ENCODE measurements at places on chromosomes 12 and 14. TPM values are rescaled to one million over a fixed set of nuclear protein-coding genes. Genes with fewer than 3 reads are reported as not detected.

- H3K36me3 ChIP-seq = no peaks in the 10 kb centered on the region
- no peaks in the 10 kb centered on the region for H3K4me1 ChIP-seq
- H3K27ac ChIP-seq = no peak overlapping the region
- no peak overlapping the region for H3K4me3 ChIP-seq
- no peak for DNase-seq
Measured at GRCh38 chr12:77239617-77240016, 174.2 kb upstream of the E2F7 start.

DNA sequence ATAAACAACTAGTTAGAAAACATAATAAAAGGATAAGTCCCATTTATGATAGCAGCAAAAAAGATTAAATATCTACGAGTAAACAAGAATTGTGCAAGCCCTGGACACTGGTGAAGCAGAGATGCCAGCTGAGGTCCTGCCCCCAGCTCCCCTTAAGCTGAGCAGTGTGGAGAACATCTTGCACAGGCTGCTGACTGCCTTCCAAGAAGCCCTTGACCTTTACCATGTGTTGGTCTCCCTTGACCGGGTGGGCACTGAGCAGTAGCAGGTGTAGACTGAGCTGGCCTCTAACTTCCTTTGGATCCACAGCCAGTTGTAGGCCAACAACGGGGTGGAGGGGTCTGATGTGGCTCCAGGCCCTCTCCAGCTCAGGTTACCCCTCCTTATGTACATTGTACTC is 47.7 kb upstream of the PAPLN start:
- H3K36me3 ChIP-seq = peaks cover 32% of the 10 kb centered on the region
- no peak overlapping the region for H3K27ac ChIP-seq
- no peaks in the 10 kb centered on the region for H3K27me3 ChIP-seq
- no peaks in the 10 kb centered on the region for H3K4me1 ChIP-seq

GRCh38 chr12:123741937-123742572 is 20.0 kb upstream of the DNAH10 start:
- H3K36me3 ChIP-seq = peaks cover 49% of the 10 kb centered on the region
- no peak overlapping the region for H3K27ac ChIP-seq
- no peaks in the 10 kb centered on the region for H3K27me3 ChIP-seq
- H3K4me1 ChIP-seq = no peaks in the 10 kb centered on the region
- no peak overlapping the region for H3K4me3 ChIP-seq

DNA sequence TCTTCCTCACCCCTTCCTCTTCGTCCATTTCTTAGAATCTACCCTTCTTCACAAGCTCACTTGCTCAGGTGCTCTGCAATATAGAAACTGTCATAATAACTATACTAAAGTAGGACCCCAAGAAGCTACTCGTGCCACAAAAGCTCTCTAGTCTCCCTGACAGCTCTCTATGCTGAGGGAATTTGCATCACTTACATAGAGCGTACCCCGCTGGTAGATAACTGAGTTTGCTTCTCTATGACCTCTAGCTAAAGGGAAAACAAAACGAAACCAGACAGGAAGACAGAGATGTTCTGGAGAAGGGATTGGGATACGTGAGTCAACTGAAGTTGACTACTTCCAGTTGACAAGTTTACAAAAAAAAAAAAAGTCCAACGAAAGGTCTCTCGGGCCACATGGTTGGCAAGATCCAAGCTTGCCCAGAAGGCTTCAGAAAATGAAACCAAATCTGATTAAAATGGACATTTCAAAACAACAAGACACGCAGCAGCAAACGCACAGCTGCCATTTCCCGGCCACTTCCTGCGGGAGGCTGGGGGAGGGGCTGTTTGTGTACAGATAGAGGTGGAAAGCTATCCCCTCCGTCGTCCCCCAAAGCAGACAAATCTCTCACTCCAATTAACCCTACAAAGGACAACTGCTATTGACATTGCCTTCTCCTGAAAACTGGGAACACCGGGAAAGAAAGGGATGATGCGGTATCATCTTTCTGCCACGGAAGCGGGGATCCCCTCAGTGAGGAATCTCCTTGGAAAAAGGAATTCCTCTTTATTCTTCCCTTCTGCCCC is 1.3 kb downstream of the BAZ2A start:
- H3K4me1 ChIP-seq = peaks cover 32% of the 10 kb centered on the region
- peak; percentile 72 for DNase-seq
- peak overlapping the region; percentile 89 for H3K27ac ChIP-seq
- H3K36me3 ChIP-seq = peaks cover 16% of the 10 kb centered on the region

GRCh38 chr14:51511265-51511664 is 140.4 kb upstream of the FRMD6 start:
- peaks cover 28% of the 10 kb centered on the region for H3K4me1 ChIP-seq
- peak overlapping the region; percentile 60 for H3K27ac ChIP-seq
- H3K4me3 ChIP-seq = no peak overlapping the region
- no peak for DNase-seq
- no peaks in the 10 kb centered on the region for H3K36me3 ChIP-seq

DNA sequence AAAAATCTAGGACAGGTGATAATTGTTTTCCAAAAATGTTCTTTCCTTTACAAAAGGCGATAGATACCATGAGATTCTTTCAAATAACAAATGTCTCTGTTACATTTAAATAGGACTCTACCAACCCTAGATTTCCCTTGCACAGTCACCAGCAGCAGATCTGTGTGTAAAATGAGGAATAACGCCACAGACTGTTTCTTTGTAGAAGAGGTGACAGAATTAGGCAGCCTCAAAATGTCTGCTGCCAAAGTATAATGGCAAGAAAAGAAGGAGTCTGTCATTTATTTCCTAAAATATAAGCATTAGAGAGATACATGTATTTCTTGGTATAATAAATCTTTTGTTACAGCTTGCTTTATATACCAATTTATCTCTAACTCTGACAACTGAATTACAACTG is 8.5 kb upstream of the SRGAP1 start:
- no peaks in the 10 kb centered on the region for H3K36me3 ChIP-seq
- no peak for DNase-seq
- H3K27ac ChIP-seq = no peak overlapping the region
- peaks cover under 1% of the 10 kb centered on the region for H3K4me1 ChIP-seq
- no peak overlapping the region for H3K4me3 ChIP-seq

DNA sequence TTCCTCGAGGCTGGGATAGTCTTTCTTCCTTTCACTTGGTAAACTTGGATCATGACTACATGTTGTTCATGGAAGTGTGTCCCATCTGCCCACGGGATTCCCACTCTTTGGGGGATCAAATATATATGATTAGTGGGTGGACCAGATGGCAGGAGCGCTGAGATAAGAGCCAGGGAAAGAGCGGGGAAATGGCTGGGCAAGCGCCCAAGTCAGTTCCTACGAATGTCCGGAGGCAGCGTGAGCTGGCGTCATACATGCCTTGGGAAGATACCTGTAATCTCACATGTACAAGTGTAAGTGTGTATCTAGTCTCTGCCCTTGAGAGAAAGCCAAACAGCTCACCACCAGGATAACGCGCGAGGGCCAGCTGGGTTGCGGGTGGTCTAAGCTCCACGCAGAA is 62.3 kb downstream of the FZD10 start:
- H3K4me1 ChIP-seq = no peaks in the 10 kb centered on the region
- DNase-seq = peak; percentile 33
- no peaks in the 10 kb centered on the region for H3K36me3 ChIP-seq
- no peak overlapping the region for H3K4me3 ChIP-seq
- H3K27me3 ChIP-seq = no peaks in the 10 kb centered on the region
- H3K27ac ChIP-seq = no peak overlapping the region

DNA sequence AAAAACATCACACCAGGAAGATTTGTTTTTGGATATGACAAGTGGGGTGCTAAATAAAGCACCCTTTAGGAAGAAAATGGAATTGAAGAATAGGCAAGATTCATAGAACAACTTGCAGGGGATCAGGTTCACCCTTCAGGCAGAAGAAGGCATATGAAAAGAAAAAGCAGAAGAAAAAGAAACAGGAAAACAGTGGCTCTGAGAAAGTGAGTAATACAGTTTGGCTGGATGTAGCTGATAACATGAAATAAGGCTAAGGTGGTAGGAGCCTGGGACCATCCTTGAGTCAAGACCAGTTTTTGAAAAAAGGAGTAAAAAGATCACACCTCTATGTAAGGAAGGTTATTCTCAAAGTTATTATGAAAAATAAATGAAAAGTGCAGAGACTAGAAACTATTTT is 42.4 kb downstream of the TRIP11 start:
- H3K4me1 ChIP-seq = peaks cover 9% of the 10 kb centered on the region
- no peaks in the 10 kb centered on the region for H3K27me3 ChIP-seq
- peaks cover 50% of the 10 kb centered on the region for H3K36me3 ChIP-seq
- H3K27ac ChIP-seq = peak overlapping the region; percentile 75
- no peak for DNase-seq
- H3K4me3 ChIP-seq = no peak overlapping the region

GRCh38 chr14:20522332-20522731 is 17.0 kb downstream of the RNASE10 start:
- no peaks in the 10 kb centered on the region for H3K27me3 ChIP-seq
- no peaks in the 10 kb centered on the region for H3K36me3 ChIP-seq
- no peaks in the 10 kb centered on the region for H3K4me1 ChIP-seq
- no peak overlapping the region for H3K27ac ChIP-seq
- H3K4me3 ChIP-seq = no peak overlapping the region

DNA sequence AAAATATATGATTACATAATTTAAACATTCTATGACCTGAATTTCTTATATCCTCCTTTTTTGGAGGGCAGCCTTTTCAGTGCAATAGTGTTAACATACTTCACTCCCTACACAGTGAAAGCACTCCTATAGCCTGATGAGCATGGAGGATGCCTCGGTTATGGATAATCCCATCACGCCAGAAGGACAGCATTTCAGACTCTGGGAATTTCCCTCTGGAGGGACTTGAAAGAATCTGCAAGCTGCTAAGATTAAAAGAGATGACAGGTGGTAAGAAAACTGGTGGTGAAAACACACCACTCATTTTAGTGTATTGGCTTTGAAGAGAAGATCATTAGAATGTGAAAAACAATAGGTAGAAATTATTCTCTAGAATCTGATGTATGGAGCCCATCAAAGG is 99.3 kb upstream of the LMNTD1 start:
- DNase-seq = no peak
- H3K36me3 ChIP-seq = no peaks in the 10 kb centered on the region
- H3K4me1 ChIP-seq = peaks cover 5% of the 10 kb centered on the region
- H3K4me3 ChIP-seq = no peak overlapping the region

DNA sequence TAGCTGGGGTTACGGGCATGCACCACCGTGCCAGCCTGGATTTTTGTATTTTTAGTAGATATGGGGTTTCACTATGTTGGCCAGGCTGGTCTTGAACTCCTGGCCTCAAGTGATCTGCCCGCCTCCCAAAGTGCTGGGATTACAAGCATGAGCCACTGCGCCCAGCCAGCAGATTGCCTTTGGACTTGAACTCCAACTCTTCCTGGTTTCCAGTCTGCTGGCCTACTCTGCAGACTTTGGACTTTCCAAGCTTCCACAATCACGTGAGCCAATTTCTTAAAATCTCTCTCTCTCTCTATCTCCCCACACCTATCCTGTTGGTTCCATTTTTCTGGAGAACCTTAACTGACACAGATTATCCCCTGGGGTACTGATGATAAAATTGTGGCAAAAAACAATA is 55.0 kb downstream of the EMP1 start:
- H3K27me3 ChIP-seq = no peaks in the 10 kb centered on the region
- no peak for DNase-seq
- no peak overlapping the region for H3K4me3 ChIP-seq

- no peaks in the 10 kb centered on the region for H3K4me1 ChIP-seq
- no peaks in the 10 kb centered on the region for H3K36me3 ChIP-seq
- no peak for DNase-seq
- H3K4me3 ChIP-seq = no peak overlapping the region
Measured at GRCh38 chr14:101499513-101499912, 61.8 kb upstream of the DIO3 start.

- H3K4me3 ChIP-seq = no peak overlapping the region
- no peak for DNase-seq
- no peaks in the 10 kb centered on the region for H3K27me3 ChIP-seq
Measured at GRCh38 chr14:99699085-99699760, 15.1 kb downstream of the CYP46A1 start.

GRCh38 chr12:31117203-31118011 is 43.7 kb downstream of the DDX11 start:
- H3K27ac ChIP-seq = no peak overlapping the region
- H3K4me3 ChIP-seq = peak overlapping the region; percentile 45
- no peaks in the 10 kb centered on the region for H3K4me1 ChIP-seq
- H3K36me3 ChIP-seq = no peaks in the 10 kb centered on the region

DNA sequence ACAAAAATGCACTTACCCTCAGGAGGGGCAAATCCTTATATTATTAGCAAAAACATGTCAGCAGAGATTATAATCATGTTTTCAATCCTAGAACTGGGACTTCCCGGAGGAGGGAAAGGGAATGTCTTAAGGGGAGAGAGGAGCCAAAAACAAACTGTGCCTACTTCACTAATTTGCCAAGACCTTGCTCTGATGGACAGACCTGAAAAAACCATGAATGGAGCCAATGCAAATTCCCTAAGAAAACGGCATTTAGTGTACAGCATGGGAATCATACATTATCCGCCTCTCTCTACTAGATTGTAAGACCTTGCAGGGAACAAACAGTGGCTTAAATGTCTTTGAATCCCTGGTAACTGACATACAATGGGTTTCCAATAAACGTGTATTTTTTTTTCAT is 70.4 kb downstream of the NTN4 start:
- peaks cover 2% of the 10 kb centered on the region for H3K4me1 ChIP-seq
- H3K4me3 ChIP-seq = no peak overlapping the region
- H3K27ac ChIP-seq = no peak overlapping the region

DNA sequence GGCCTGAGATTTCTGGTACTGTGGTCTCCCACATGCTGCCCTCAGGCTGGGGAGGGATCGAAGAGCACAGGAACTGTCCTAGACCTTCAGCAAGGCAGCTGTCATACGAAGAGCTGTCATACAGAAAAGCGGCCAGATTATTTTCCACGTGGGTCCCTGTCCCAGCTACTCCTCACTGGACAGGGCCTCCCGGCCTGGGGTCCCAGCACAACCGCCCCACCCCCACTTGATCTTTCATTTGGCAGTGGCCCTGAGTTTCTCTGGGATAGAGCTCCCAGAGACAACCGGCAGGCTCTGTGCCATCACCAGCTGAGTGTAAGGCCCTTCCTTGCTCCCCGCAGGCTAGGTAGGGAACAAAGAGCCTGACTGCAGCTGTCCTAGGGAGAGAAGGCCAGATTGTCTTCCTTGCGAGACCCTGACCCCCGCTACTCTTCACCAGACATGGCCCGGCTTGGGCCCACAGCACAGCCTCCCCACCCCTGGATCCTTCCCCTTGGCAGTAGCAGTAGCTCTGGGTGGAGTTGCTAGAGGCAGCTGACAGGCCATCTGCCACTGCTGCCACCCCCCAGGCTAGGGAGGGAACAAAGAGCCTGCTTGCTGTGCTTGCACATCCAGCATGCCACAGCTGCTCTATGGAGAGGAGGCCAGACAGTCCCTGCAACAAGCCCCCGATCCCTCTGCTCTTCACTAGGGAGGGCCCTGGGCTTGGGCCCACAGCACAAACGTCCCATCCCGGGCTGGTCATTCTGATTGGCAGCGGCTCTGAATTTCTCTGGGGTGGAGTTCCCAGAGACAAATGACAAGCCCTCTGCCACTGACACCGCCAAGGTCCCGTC is 3.1 kb upstream of the OR4N2 start:
- H3K27me3 ChIP-seq = no peaks in the 10 kb centered on the region
- H3K27ac ChIP-seq = no peak overlapping the region
- no peak overlapping the region for H3K4me3 ChIP-seq
- no peaks in the 10 kb centered on the region for H3K4me1 ChIP-seq
- H3K36me3 ChIP-seq = no peaks in the 10 kb centered on the region
- no peak for DNase-seq

Gene C1S
- polyA plus RNA-seq = 14.5 TPM

Gene DPY19L2
- 4.8 TPM for polyA plus RNA-seq

Gene C12orf56
- polyA plus RNA-seq = not detected

Gene PDZRN4
- 0.02 TPM for polyA plus RNA-seq

Gene HSPB8
- polyA plus RNA-seq = 1.2 TPM

Gene KRT72
- not detected for polyA plus RNA-seq

Gene ANKS1B
- polyA plus RNA-seq = 1.8 TPM

Gene SLC10A1
- polyA plus RNA-seq = not detected

Gene RFX4
- not detected for polyA plus RNA-seq

Gene PKP2
- 0.06 TPM for polyA plus RNA-seq

Gene SCARB1
- polyA plus RNA-seq = 12.8 TPM

Gene TROAP
- 15.0 TPM for polyA plus RNA-seq

Measured in SK-N-SH (cell line).